ENCODE measurements at places on chromosomes 13 and 19. TPM values are rescaled to one million over a fixed set of nuclear protein-coding genes. Genes with fewer than 3 reads are reported as not detected.

DNA sequence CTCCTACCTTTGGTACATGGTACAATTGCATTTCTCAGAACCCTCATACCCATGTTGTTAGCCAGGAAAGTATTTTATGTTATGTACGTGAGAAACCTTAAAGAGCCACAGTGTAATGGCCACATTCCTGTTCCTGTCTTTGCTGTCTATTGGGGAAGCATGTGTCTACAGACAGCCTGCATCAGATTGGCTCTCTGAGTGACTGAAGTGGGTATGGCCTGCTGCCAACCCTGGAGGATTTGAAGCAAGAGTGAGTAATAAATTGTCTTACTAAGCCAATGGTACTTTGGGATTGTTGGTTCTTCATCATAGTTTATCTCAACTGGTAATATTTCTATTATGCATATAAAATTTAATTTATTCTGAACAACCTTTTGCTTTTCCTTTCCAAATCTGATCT is 574.1 kb downstream of the LMO7 start:
- no peak for DNase-seq

DNA sequence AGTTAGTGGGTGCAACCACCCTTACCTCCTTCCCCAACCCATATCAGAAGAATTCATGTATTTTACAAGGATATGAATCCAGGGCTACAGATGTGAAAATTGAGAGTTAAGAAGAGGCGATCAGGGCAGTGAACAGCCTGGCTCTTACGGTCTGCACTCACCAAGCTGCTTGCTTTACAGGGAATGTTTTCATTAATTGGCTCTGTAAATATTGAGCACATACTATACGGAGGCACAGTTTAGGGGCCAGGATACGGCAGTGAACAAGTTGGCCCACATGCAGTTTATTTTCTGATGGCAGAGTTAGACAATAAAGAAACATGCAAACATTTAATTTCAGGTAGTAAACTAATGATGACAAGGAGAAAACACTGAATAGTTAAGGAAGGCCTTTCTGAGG is 6.4 kb downstream of the POLR1D start:
- DNase-seq, result no peak

The FFAR3 gene
- 0.79 TPM for polyA plus RNA-seq

GRCh38 chr13:52838433-52839107 is 9.9 kb downstream of the PCDH8 start:
- DNase-seq, result no peak

The GRIN2D gene
- 0.48 TPM for polyA plus RNA-seq

The TTYH1 gene
- polyA plus RNA-seq, result 8.2 TPM

The TMIGD2 gene
- 3.5 TPM for polyA plus RNA-seq

DNA sequence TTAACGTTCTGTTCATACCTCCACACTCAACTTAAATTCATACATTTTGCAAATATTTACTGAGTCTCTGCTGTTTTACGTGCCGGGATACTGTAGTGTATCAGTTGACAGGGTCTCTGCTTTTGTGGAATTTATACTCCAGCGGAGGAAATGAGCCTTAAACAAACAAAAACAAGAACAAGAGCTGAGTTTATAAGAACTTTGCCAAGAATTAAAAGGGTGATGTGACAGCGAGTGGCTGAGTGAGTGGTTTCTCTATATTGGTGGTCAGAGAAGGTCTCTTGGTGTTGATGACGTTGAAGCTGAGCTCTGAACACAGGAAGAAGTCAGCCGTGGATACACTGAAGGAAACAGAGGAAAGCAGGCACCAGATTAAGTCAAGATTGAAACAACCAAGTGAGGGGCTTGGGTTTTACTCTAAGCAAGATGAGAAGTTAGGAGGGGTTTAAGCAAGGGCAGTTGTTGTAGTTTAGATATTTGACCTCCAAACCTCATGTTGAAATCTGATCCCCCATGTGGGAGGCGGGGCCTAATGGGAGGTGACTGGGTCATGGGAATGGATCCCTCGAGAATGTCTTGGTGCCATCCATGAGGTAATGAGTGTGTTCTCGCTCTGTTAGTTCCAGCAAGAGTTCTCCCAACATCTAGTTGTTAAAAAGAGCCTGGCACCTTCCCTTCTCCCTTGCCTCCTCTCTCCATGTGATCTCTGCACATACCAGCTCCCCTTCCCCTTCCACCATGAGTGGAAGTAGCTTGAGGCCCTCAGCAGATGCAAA is 248.3 kb downstream of the DCLK1 start:
- peak; percentile 26 for DNase-seq

DNA sequence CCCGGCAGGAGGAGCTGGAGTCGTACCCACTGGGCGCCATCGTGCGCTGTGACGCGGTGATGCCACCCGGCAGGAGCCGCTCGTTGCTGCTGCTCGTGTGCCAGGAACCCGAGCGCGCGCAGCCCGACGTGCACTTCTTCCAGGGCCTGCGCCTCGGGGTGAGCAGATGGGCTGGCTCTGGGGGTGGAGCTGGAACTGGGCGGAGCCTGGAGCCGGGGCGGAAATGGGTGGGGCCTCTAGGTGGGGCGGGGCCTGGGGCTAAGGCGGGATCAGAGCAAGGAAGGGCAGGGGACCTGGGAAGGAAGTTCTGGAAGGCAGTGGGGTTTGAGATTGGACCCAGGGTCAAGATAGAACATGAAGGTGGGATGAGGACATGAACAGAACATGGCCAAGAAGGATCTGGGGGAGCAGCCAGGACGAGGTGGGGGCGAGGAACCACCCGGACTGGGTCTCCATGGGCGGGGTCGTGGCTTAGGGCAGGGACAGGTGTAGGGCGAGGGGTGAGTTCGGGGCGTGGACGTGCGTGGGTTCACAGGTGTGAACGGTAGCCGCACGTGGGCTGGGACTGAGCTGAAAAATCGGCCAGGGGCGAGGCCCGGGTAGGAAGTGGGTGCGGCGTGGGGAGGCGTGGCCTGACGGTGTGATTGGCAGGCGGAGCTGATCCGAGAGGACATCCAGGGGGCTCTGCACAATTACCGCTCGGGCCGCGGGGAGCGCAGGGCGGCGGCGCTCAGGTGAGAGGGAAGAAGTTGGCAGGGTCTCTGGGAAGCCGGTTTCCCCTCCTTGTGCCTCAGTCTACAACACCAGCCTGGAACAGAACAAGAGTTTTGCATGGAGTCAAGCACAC is 4.7 kb downstream of the EPS8L1 start:
- peak; percentile 85 for DNase-seq

DNA sequence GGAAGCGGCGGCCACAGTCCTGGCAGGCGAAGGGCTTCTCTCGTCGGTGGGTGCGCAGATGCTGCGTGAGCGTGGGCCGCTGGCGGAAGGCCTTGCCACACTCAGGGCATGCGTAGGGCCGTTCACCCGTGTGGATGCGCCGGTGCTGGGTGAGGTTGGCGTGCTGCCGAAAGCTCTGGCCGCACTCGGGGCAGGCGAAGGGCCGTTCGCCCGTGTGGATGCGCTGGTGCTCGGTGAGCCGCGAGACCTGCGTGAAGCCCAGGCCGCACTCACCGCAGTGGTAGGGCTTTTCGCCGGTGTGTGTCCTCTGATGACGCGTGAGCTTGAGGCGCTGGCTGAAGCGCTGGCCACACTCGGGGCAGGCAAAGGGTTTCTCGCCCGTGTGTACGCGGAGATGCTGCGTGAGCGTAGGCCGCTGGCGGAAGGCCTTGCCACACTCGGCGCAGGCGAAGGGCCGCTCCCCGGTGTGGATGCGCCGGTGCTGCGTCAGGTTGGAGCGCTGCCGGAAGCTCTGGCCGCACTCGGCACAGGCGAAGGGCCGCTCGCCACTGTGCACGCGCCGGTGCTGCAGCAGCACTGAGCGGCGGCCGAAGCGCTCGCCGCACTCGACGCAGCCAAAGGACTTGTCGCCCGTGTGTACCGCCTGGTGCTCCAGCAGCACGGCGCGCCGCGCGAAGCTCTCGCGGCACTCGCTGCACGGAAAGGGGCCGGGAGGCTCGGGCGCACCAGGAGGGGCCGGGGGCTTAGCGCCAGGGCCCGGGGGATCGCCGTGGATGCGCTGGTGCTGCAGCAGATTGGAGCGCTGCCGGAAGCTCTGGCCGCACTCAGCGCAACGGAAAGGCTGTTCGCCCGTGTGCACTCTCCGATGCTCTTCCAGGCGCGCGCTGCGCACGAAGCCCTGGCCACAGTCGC is 4.0 kb upstream of the UBE2M start:
- no peak for DNase-seq

- DNase-seq, result no peak
Measured at GRCh38 chr13:28611654-28612131, 47.2 kb upstream of the POMP start.

GRCh38 chr19:30391554-30392551 is 19.7 kb downstream of the ZNF536 start:
- DNase-seq, result no peak

DNA sequence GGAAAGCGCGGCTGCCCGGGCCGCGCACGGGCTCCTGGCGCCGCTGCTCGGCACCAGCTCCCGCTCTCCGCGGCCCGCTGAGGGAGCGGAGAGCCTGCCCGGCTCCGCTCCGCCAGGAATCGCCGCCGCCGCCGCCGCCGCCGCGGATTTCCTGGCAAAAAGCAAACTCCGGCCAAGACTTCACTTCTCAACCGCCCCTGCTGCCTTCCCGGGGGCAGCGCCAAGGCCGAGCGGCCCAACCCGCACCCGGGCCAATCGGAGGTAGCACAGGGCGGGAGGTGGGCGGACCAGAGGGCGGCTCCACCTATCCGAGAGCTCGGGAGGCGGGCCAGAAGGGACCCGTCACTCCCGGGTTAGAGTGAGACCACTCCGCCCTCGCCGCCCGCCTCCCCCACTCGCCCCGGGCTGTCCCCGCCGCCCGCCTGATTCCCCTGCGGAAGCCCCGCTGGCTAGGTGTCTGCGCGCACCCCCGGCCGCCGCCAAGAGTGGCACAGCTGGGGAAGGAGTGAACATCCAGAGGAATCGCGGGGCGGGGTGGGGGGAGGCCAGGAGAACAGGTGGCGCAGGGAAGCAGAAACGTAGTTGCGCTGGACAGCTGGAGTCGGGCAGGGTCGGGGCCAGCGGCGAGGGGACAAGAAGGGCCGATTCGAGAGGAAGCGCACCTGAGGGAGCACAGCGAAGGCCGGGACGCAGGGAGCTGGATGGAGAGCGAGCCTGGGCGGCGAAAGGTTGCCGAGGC is at the start of gene LNX2:
TSS of gene LNX2 (minus strand) at position 153 of the 739 bp plus-strand sequence. CDS start 38,826 bp downstream, outside the sequence.
- DNase-seq, result peak; percentile 98
